Neural crest cell (in vitro differentiated cells): ENCODE measurements at places on chromosomes 1 and 21. TPM values are rescaled to one million over a fixed set of nuclear protein-coding genes. Genes with fewer than 3 reads are reported as not detected.

- DNase-seq, result no peak
Measured at GRCh38 chr1:162292422-162292849, 84.2 kb downstream of the SPATA46 start.

- DNase-seq, result peak; percentile 86
Measured at GRCh38 chr1:22611530-22611947, 24.9 kb upstream of the C1QA start.

DNA sequence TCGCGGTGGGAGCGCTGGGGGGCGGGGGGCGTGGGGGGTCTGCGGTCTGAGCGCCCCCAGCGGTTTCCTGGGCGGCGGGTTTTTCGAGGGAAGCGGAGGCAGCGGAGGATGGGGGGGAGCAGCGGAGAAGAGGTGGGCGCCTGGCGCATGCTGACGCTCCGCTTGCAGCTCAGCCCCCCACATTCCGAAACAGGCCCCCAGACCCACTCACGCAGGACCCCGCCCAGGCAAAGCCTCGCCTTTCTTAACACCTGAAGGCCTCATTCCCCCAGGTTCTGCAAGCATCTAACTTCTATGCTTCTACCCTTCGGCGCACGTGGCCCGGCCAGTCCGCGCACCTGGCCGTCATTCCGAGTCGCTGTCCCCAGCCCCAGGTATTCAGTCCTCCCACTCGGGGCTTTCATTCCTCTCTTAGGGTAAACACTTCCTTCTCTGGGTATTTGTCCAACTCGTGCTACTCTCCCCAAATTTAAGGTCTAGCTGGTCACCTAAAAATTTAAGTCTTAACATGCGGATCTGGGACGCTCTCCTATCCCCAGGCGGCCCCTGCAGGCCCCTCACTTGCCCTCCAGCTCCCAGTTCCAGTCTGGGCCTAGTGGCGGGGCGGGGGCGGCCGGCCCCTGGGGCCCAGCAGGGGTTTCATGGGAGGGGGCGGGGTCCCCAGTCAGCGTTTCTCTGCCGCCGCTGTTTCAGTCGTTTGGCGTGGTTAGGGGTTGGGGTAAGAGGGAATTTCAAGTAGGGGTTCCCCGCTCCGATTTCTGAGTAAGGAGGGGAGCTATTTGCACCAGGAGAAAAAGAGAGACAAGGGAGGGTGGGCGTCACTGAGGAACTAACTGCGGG lies 2.8 kb upstream of the ZBTB7B start:
- no peak for DNase-seq

DNA sequence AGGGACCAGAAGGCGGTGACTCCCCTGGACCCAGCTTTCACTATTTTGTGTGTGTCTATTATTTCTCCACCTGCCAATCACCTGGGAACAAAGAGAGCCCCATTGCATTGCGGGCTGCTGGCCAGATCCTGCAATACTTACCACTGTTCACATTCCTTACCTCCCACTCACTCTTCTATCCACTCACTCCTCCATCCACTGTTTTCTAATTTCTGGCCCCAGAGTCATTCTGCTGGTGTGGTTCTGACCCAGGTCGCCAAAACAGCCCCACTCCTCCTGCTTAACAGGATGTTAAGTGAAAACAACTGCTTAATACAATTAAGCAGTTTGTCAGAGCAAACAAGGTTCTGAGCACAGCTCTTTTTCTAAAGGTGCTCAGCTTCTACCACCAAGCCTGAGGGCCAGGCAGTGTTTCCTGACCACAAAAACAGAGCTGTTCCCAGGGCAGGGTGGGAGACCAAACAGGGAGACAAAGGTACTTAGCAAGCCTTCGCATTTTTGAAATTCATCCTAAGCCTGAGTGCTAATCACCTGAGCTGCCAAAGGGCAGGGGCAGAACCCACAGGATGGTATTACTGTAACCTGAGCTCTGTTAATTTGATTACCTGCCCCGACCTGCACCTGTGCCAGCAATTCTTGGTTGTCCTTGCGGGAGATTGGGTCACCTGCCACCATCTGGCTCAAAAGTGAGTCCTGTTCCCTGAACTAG lies 38.5 kb upstream of the EFCAB14 start:
- no peak for DNase-seq

DNA sequence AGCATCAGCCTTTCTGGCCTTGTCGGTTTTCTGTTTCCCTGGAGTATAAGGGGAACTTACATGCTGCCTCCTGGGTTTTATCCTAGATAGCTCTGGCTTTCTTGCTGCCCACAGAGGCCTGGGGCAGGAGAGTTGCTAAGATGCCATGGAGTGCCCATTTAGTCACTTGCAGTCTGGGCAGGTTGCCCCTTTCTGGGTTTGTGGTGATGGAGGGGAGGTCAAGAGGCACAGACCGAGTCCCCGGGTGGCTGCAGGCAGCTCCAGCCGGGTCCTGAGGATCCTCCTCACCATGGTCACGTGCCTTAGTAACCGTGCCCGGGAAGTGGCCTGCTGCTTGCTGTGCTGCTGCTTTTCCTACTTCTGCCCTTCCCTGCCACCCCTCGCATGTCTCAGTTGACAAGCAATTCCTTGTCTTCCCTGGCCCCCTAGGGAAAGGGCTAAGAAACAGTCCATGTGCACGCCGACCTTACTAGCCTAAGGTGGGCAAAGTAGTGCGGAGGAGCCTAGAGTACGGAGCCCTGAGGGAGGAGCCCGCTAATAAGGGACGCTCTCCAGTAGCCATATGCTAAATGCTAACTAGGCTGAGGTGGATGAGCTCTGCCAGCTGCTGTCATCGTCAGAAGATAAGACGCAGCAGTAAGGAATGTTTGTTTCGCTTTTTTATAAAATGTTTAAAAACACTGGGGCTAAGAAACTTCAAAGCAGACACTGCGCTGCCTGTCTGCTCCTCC lies 34.8 kb downstream of the CLCA1 start:
- no peak for DNase-seq

DNA sequence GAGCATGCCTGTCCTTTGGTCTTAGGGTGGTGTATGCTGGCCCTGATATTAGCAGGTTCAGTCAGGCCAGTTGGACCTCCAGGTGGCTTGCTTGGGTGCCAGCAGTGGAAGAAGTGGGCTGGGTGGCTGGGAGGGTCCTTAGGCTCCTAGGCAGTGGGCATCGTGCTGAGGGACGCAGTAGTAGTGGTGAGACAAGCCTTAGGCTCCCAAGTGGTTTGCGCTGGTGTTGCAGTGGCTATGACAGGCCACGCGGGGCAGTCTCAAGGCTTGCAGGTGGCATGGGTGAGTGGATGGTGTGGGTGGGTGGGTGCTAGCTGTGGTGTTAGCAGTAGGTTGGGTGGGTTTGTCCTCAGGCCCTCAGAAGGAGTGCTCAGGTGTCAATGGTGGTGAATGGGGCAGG lies 162.3 kb downstream of the FMN2 start:
- DNase-seq, result no peak

DNA sequence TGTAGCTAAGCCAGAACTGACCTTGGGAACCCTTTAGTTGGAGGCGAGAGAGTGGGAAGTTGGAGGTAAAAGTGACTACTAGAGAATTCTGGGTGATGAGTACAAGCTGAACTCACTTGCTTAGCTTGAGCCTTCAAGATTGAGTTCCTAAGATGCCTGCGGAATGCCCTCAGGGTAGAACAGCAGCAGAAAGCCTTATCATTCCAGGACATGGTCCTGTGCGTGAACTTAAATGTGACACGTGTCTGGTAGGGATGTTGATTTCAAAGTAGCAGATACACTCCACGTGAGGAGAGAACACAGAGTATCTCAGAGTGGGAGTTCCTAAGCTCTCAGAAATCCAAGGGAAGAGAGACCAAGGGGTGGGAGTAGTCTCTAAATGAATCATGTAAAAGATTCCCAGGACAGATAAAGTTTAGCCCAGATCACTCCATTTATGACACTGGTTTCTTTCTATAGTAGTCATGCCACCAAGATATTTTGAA lies 60.1 kb downstream of the KCNK1 start:
- DNase-seq, result no peak

- DNase-seq, result no peak
Measured at GRCh38 chr1:235207209-235207565, 46.1 kb upstream of the RBM34 start.

DNA sequence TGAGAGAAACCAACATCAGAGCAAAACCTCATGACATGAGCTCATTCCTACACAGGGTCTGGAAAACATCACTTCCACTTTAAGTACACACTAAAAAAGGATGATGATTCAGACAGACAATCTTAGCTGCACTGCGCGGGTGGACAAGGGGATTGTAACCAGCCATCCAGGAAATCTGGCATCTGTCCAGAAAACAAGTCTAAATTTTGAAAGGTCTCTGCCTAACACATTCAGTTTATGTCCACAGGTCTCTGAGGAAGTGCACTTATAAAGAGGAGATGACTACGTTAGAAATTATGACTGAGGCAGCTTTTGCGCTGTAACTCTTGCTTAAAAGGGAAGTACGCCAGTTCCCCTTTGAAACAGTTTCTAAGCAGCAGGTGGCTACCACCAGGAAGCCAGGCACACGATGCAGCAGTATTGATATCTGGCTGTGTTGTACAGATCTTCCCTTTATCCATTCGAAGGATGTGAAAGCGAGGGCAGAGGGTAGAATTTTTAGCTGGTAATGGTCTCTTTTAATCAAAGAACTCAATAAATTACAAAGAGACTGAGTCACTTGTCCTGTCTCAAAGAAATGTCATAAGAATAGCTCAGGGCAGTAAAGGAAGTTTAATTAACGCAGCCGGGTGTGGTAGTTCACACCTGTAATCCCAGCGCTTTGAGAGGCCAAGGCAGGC lies 128.0 kb downstream of the SETD4 start:
- DNase-seq, result no peak

DNA sequence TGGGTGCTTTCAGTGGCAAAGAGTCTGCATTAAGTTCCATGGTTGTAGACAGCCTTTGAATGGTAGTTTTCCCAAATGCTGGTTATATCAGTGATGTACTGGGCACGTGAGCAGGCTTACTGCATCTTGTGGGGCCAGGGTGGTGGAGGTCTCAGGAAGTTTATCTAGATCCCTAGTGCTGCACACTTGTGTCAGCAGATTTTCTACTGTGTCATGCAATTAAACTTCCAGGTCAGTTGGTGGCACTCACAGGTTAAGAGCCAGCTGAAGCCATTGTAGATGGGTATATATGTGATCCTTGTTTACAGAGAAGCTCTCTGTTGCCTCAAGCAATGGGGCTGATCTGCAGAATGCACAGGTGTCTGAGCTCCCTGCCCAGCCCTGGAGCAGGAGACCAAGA lies 33.0 kb downstream of the FOXJ3 start:
- no peak for DNase-seq

GRCh38 chr1:119531606-119532323 lies 24.8 kb downstream of the HSD3B1 start:
- DNase-seq, result no peak

- no peak for DNase-seq
Measured at GRCh38 chr1:6013491-6013890, 21.3 kb upstream of the NPHP4 start.

DNA sequence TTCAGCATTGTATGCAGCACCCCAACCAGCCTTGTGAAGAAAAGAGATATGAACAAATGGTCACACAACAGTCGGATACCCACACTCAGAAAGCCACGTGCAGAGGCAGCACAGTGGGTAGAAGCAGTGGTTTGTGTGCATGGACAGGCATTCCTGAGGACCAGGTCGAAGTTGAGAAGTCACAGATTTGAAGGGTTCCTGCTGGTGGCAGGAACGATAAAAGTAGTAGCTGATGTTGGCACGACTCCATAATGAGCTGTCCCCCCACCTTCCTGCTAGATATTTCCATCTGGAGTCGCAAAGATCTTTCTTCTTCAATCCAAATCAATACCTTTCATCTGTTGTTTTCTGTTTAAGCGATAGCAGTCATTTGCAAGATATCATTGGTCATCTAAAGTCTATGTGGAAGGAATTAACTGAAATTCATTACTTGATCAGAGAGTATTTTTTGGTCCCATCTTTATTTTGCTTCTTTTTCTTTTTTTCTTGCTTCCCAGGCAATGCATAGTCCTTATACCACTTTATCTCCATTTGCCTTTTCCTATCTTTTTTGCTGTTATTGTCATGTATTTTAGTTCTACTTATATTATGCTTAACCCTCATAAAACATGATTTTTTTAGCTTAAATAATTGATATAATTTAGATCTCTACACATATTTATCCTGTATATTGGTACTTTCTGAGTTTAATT lies 176.4 kb downstream of the DHRS3 start:
- DNase-seq, result no peak

DNA sequence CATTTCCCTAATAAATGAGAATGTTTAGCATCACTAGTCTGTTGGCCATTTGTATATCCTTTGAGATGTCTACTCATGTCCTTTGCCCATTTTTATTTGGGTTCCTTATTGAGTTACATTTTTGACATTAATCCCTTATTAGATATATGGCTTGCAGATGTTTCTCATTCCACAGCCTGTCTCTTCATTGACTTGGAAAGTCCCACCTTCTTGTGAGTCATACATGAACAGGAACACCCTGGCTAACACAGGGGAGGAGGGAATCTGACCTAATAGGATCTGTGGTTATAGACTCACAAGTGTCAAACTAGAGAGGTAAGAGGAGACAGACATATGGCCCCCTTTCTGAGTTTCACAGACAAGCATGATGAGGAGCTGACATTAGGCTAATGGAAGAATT lies 11.5 kb downstream of the ZP4 start:
- DNase-seq, result no peak

GRCh38 chr1:18932387-18932786 lies 24.1 kb downstream of the IFFO2 start:
- DNase-seq, result no peak

- no peak for DNase-seq
Measured at GRCh38 chr21:44065428-44065827, 41.8 kb upstream of the PWP2 start.

- no peak for DNase-seq
Measured at GRCh38 chr1:159715855-159716254, 1.5 kb upstream of the CRP start.

DNA sequence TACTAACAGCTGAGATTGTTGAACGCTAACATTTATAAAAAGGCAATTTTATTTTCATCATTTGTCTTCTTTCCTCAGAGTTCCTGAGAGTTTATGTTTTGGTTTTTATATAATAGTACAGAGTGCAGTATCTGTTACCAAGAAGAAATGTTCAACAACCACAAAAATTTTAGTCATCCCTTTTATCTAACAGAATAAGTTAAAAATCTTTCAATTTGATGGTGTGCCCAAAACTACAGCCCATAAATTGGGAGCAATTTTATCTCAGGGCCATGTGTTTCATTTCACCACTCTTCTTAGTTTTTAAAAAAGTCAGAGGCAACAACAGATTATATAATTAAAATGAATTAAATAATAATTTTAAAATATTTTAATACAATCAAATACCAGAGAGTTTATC lies 37.1 kb downstream of the NEXN start:
- DNase-seq, result no peak

The PTPRC gene
- total RNA-seq, result not detected in 2 replicates

The KRTAP27-1 gene
- not detected in 2 replicates for total RNA-seq

The KCNN3 gene
- total RNA-seq, result 0.84 and 1.1 TPM in 2 replicates
